ENCODE measurements at places on chromosomes 11 and 22. TPM values are rescaled to one million over a fixed set of nuclear protein-coding genes. Genes with fewer than 3 reads are reported as not detected.

Gene RASSF10
- total RNA-seq = not detected

Gene BBOX1
- total RNA-seq = not detected

Gene C11orf16
- total RNA-seq = not detected

Gene ARFGAP3
- 32.2 TPM for total RNA-seq

Gene RAB38
- total RNA-seq = 0.49 TPM

Gene TRPM5
- 0.07 TPM for total RNA-seq

Gene OR8B3
- total RNA-seq = not detected

Gene TRIM48
- total RNA-seq = not detected

Gene KRTAP5-1
- total RNA-seq = not detected

Gene FEN1
- 10.9 TPM for total RNA-seq

Gene SYNGR1
- total RNA-seq = 3.5 TPM

DNA sequence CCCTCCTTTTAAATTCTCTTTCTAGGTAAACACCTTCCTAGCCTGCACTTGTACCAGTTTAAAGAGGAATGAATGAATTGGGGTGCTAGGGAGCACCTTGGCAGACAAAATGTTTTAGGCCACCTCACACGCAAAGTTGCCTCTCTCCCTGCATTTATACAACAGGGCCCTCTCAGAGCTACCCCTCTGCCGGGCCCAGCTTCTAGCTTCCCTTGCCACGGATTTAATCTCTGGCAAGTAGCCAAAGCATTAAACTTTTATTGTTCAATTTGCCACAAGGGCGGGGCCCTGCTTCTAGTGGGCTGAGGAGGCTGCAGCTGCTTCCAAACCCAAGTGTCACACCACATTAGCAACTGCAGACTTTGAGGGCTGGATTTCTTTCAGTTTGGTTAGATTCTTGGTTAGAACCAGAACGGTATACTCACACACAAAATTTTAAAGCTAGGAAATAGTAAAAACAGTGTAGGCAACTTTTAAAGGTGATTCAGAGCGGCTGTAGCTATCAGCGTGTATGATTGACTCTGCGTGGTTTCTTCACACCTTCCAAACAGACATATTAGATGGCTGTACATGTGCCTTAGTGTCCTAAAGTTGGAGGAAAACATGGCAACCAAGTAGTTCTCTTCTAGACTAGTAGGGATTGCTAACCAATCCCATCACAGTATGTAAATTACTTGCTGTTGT is 6.5 kb downstream of the KREMEN1 start:
- H3K27ac ChIP-seq = no peak overlapping the region
- peaks cover 36% of the 10 kb centered on the region for H3K27me3 ChIP-seq
- no peaks in the 10 kb centered on the region for H3K36me3 ChIP-seq

DNA sequence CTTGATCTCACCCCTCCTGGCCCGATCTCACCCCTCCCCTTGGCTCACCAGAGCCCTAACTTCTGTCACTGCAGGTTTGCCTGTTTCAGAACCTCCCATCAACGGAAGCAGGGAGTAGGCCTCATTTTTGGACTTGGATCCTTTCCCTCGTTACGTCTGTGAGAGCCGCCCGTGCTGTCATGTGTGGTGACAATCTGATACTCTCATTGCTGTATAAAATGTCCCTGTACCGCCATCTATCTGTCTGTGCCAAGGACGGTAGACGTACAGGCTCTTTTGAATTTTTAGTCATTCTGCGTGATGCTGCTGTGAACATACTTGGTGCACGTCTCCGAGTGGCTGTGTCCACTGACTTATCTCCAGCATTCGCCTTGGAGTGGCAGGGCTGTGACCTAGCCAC is 1163.1 kb downstream of the BRD1 start:
- no peaks in the 10 kb centered on the region for H3K27me3 ChIP-seq
- H3K4me1 ChIP-seq = no peaks in the 10 kb centered on the region
- H3K4me3 ChIP-seq = no peak overlapping the region

DNA sequence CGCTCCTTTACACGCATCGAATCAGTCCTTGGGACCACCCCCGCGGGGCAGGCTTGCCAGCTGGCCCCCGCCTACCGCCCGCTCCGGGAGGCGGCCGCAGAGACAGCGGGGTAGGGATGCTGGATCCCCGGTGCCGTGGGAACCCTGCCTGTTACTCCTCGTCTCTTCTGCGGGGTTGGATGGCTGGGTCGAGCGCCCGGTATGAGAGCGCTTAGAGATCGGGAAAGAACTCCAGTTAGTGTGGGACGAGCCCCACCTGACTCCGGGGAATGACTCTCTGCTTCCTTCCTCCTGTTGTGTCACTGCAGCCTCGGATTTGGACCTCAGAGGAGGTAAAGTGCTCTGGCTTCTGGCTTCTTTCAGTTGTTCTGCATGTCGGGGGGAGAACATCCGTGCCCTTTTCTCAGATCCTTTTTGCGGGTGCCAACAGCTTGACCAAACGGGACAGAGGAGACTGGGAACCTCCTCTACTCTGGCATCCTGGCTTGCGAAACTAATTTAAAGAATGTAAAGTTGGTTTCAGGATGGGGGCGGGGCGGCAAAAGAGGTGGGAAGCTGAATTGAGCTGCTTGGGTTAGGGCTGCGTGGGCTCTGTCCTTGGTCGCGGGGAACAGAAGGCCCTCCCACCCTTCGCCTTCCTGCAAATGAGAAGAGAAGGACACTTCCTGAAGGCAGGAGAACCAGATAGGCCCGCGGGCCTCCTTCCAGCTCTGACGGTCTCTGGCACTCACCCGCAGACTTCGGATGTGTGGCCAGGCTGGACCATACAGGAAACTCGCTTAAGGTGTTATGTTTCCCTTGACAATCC is 938 bp downstream of the LAYN start:
- DNase-seq = no peak
- H3K4me1 ChIP-seq = peaks cover 12% of the 10 kb centered on the region
- no peak overlapping the region for H3K27ac ChIP-seq
- H3K27me3 ChIP-seq = peaks cover 32% of the 10 kb centered on the region
- H3K36me3 ChIP-seq = no peaks in the 10 kb centered on the region

DNA sequence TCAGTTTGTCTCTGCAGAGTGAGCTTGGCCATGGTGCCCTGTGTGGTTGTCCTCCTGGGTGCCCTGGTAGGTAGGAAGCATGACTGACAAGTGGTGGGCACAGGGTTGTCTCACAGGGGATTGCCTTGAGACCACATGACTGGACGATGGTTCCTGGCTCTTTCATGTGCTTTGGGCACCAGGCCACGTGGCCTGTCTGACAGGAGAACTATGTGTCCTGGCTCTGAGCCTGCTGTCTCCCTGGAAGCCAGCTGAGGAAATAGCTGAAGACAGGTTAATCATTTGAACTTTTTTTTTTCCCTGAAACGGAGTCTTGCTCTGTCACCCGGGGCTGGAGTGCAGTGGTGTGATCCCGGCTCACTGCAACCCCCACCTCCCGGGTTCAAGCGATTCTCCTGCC is 93.2 kb downstream of the LDLRAD3 start:
- H3K4me1 ChIP-seq = no peaks in the 10 kb centered on the region
- peaks cover 5% of the 10 kb centered on the region for H3K27me3 ChIP-seq
- H3K4me3 ChIP-seq = no peak overlapping the region

GRCh38 chr11:31218847-31219246 is 150.7 kb downstream of the DCDC1 start:
- H3K27me3 ChIP-seq = no peaks in the 10 kb centered on the region
- no peaks in the 10 kb centered on the region for H3K4me1 ChIP-seq
- no peak for DNase-seq
- H3K27ac ChIP-seq = no peak overlapping the region
- no peak overlapping the region for H3K4me3 ChIP-seq

DNA sequence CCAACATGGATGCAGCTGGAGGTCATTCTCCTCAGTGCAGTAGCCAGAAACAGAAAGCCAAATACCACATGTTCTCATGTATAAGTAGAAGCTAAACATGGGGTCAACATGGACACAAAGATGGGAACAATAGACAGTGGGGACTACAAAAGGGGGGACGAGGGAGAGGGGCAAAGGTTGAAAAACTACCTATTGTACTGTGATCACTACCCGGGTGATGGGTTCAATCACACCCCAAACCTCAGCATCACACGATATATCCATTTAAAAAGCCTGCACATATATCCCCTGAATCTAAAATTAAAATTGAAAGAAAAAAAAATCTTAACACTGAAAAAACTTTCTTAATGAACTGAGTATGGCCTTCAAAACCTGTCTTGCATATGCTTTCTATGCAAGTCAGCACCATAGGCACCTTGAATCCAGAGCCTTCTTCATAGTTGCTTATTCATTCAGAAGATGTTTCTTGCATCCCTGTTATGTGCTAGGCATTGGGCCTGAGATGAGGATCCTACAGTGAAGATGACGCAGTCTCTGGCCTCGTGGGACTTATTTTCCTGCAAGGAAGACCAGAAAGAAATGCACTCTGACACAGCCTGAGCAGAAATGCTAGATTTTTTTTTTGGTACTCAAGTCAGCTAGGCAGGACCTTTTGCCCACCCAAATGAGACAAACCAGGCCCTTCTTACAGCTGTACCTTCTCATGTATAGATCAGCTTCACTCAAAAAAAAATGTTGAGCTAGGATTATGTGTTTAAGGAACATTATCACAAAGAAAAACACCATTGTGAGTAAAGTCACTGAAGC is 21.0 kb downstream of the NNMT start:
- no peak for DNase-seq
- peaks cover 2% of the 10 kb centered on the region for H3K4me1 ChIP-seq
- no peak overlapping the region for H3K4me3 ChIP-seq
- H3K27me3 ChIP-seq = peaks cover 18% of the 10 kb centered on the region
- no peaks in the 10 kb centered on the region for H3K36me3 ChIP-seq

DNA sequence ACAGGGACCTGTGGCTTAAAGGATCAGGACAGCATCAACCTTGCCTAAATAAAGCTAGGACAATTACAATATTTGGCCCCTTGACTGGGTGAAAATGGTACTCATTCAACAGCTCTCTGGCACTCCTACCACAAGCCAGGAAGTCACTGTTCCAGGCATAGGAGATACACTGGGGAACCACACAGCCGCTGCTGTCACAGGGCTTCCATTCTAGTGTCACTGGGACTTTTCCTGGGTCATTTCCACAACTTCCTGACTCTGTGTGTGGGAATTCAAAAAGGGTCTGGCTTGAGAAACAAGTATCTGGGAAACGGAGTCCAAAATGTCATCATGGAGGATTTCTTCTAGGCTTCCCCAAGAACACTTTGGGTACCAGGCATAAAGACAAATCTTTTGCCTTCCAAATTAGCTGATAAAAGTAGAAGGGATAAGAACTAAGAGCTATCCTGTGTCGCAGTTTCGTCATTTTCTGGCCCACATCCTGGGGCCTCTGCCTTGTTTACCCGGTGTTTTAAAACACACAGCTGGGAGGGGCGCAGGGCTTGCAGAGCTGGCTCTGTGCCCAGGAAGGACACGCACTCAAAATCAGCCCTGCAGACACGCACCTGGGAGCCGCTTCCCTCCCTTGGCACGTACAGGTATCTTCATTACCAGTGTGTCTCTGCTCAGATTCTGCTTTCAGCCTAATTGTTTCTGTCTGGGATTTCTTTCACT is 38.0 kb downstream of the TMEM45B start:
- H3K4me3 ChIP-seq = peak overlapping the region; percentile 6
- DNase-seq = peak; percentile 82
- H3K27ac ChIP-seq = peak overlapping the region; percentile 92
- no peaks in the 10 kb centered on the region for H3K36me3 ChIP-seq
- no peaks in the 10 kb centered on the region for H3K27me3 ChIP-seq

GRCh38 chr11:81829976-81830375 is 903.7 kb downstream of the FAM181B start:
- H3K4me3 ChIP-seq = no peak overlapping the region
- no peak overlapping the region for H3K27ac ChIP-seq
- H3K36me3 ChIP-seq = no peaks in the 10 kb centered on the region
- no peaks in the 10 kb centered on the region for H3K4me1 ChIP-seq
- no peaks in the 10 kb centered on the region for H3K27me3 ChIP-seq

DNA sequence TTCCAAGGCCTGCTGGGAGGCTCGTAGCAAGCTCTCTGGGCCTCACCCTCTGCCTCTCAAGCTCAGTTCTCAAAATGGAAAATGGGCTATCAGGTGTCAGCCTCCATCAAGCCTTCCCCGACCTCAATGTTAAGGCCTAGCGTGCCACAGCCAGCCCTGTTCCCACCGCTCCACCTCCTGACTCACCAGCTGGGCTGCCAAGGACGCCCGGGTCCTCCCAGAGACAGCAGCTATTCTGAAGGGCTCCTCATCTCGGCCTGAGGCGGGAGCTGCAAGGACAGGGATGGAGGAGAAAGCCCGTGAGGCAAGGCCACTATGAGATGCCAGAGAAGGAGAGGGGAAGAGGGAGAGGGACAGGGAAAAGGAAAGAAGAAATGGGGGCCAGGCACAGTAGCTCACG is 19.9 kb downstream of the ARAP1 start:
- H3K4me1 ChIP-seq = peaks cover 16% of the 10 kb centered on the region
- no peak overlapping the region for H3K4me3 ChIP-seq
- no peaks in the 10 kb centered on the region for H3K36me3 ChIP-seq

GRCh38 chr11:30291331-30291730 is 31.6 kb upstream of the ARL14EP start:
- H3K36me3 ChIP-seq = no peaks in the 10 kb centered on the region
- peaks cover 2% of the 10 kb centered on the region for H3K27me3 ChIP-seq
- no peak for DNase-seq
- no peaks in the 10 kb centered on the region for H3K4me1 ChIP-seq
- H3K27ac ChIP-seq = no peak overlapping the region

DNA sequence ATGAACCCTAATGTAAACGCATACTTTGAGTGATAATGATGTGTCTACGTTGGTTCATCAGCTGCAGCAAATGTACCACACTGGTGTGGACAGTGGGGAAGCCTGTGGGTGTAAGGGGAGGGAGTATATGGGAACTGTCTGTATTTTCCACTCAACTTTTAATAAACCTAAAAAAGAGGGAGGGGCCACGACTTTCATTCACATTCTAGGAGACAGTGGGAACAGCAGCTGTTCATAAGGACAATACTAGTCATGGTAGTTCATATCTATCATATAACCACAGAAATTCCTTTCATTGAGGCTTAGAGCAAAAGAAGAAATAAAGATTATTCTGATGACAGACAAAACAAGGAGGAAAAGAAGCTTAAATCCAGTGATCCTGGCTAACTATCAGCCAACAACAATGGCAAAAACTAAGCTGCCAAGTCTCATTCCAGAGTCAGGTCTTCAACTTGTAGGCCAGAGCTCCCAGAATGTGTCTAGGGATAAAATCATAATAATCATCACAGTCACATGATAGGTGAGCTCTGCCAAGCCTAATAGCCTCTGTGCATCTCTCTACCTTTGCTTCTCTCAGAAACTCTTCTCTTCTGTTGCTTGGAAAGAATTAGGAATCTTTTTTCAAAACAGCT is 59.4 kb upstream of the CHRM4 start:
- H3K4me3 ChIP-seq = no peak overlapping the region
- no peaks in the 10 kb centered on the region for H3K4me1 ChIP-seq
- no peak overlapping the region for H3K27ac ChIP-seq
- H3K36me3 ChIP-seq = no peaks in the 10 kb centered on the region
- no peaks in the 10 kb centered on the region for H3K27me3 ChIP-seq
- DNase-seq = no peak

- DNase-seq = peak; percentile 30
- no peaks in the 10 kb centered on the region for H3K27me3 ChIP-seq
- H3K36me3 ChIP-seq = peaks cover 56% of the 10 kb centered on the region
- H3K4me3 ChIP-seq = peak overlapping the region; percentile 77
Measured at GRCh38 chr11:64802370-64803157, 450 bp downstream of the MAP4K2 start.
